ENCODE measurements at places on chromosomes 7 and 10. TPM values are rescaled to one million over a fixed set of nuclear protein-coding genes. Genes with fewer than 3 reads are reported as not detected.

Gene SPDYE16
- total RNA-seq: 0.16 TPM

Gene SLF2
- 37.2 TPM for total RNA-seq

Gene AGR2
- total RNA-seq: not detected

Gene CNNM1
- total RNA-seq: 1.2 TPM

Gene NRG3
- total RNA-seq: 0.82 TPM
